ENCODE measurements at places on chromosomes 4 and X. TPM values are rescaled to one million over a fixed set of nuclear protein-coding genes. Genes with fewer than 3 reads are reported as not detected.

NPY1R gene
- total RNA-seq, result not detected

STPG2 gene
- total RNA-seq, result not detected

GPR34 gene
- total RNA-seq, result 0.64 TPM

PCDH18 gene
- not detected for total RNA-seq

SLC26A1 gene
- total RNA-seq, result not detected

FGF13 gene
- total RNA-seq, result not detected

TDO2 gene
- total RNA-seq, result not detected

H2BW2 gene
- not detected for total RNA-seq

OCIAD2 gene
- total RNA-seq, result 36.9 TPM

ARMCX5 gene
- 4.5 TPM for total RNA-seq

NSDHL gene
- 21.1 TPM for total RNA-seq

GSTCD gene
- 17.1 TPM for total RNA-seq

OCIAD1 gene
- total RNA-seq, result 104 TPM

FOXO4 gene
- 10.0 TPM for total RNA-seq

UVSSA gene
- 25.1 TPM for total RNA-seq

TEX13C gene
- total RNA-seq, result not detected

MAGED2 gene
- 25.0 TPM for total RNA-seq

TMPRSS11D gene
- not detected for total RNA-seq

HOPX gene
- total RNA-seq, result 100 TPM

RBM41 gene
- 14.4 TPM for total RNA-seq

ATP8A1 gene
- 52.9 TPM for total RNA-seq

FGD1 gene
- not detected for total RNA-seq

SOWAHB gene
- not detected for total RNA-seq

SGMS2 gene
- total RNA-seq, result 0.62 TPM

Data from natural killer cell treated with Interleukin-12 subunit alpha and Interleukin-12 subunit beta and Interleukin-15 and Interleukin-18, amount 100 ng/mL, for 72 hours (primary cell).